DND-41 (cell line): ENCODE measurements at places on chromosomes 7 and 10.

GRCh38 chr10:73590881-73591799, at the start of gene USP54:
Gene USP54, minus strand, starts transcription at chr10:73591342. Its CDS starts 15,684 bp downstream, at chr10:73575658.
- peak; percentile 48 for DNase-seq

DNA sequence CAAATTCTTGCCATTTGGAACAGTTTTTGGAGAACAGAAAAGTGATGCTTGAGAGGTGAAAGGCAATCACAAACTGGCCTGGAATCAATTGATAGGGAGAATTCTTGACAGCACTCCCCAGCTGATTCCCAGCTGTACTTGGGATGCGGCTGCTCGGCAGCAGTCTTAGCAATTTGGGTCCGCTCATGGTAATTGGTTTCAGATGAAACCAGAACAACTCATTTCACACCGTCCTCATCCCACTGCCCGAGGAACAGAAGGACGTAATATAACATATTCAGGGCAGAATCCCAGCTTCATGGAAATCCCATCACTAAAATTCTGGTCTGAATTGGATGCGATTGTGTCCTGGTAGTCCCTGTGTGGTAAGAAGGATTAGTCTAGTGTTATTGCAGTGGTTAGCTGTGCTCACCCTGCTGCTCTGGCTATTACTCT, 223.3 kb upstream of the FERD3L start:
- DNase-seq: no peak

GRCh38 chr10:112732277-112732921, 217.6 kb upstream of the TCF7L2 start:
- no peak for DNase-seq

GRCh38 chr7:66556549-66557213, 72.0 kb upstream of the KCTD7 start:
- DNase-seq: no peak

GRCh38 chr10:122287570-122287969, 16.5 kb downstream of the BTBD16 start:
- DNase-seq: no peak

GRCh38 chr10:132407846-132408278, 10.9 kb downstream of the PWWP2B start:
- DNase-seq: no peak
